ENCODE measurements at places on chromosomes 5 and 9. TPM values are rescaled to one million over a fixed set of nuclear protein-coding genes. Genes with fewer than 3 reads are reported as not detected.

GNA14 gene
- 8.3 TPM for total RNA-seq

ARID3C gene
- 0.72 TPM for total RNA-seq

GRIA1 gene
- total RNA-seq, result 1.3 TPM

CDKN2B gene
- 16.8 TPM for total RNA-seq

TRIM36 gene
- total RNA-seq, result not detected

COL15A1 gene
- total RNA-seq, result 6.2 TPM

CTSV gene
- total RNA-seq, result 2.4 TPM

CARTPT gene
- total RNA-seq, result not detected

KCNN2 gene
- not detected for total RNA-seq

SLC34A3 gene
- total RNA-seq, result not detected

ADAMTSL1 gene
- total RNA-seq, result 10.0 TPM

CXCL14 gene
- total RNA-seq, result not detected

LHFPL2 gene
- total RNA-seq, result 28.5 TPM

SLC25A2 gene
- total RNA-seq, result not detected

All from cardiac atrium fibroblast (primary cell).